ENCODE measurements at places on chromosomes 13 and 19.

GRCh38 chr13:75639454-75639853 is 3.3 kb downstream of the LMO7 start:
- no peak for DNase-seq

DNA sequence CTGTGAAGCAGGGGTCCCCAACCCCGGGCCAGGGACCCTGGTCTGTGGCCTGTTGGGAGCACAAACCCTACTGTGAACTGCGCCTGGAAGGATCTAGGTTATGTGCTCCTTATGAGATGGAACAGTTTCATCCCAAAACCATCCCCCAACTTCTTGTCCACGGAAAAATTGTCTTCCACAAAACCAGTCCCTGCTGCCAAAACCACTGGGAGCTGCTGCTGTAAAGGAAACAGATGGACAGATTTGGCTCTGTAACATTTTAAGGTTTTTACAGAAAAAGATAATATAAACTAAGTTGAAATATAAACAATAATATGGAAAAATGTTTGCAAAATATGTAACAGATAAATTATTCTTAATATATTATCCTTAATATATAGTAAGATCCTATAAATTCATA is 73.7 kb downstream of the COG6 start:
- DNase-seq: no peak

GRCh38 chr19:38290631-38291147 is 13.4 kb upstream of the C19orf33 start:
- DNase-seq: no peak

- DNase-seq: no peak
Measured at GRCh38 chr19:19062454-19063182, 1.2 kb upstream of the SLC25A42 start.

GRCh38 chr19:45293682-45294081 is 29.0 kb downstream of the CKM start:
- no peak for DNase-seq
